H9 (cell line): ENCODE measurements at places on chromosomes 2 and 18. TPM values are rescaled to one million over a fixed set of nuclear protein-coding genes. Genes with fewer than 3 reads are reported as not detected.

DNA sequence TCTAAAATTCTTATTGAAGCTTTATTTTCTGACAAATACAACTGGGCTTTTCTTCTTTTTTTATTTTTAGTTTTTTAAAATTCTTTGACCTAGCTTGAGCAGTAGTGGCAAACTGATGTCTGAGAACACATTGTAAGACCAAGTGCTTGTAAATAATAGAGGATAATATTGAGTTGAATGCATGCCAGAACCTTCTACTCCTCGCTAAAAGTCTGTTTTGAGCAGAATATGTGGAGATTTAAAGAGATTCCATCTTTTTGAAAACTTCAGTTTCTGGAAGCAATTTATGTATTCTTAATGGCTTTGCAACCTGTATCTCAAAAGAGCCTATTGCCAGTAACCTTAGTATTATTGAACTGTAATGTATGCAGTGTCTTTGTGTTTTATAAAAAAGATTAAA, 148.3 kb downstream of the KCNJ3 start:
- H3K4me1 ChIP-seq, result no peaks in the 10 kb centered on the region
- H3K4me3 ChIP-seq, result no peak overlapping the region
- no peaks in the 10 kb centered on the region for H3K27me3 ChIP-seq
- DNase-seq, result no peak
- no peak overlapping the region for H3K27ac ChIP-seq
- no peaks in the 10 kb centered on the region for H3K36me3 ChIP-seq

GRCh38 chr2:103264058-103264768, 502.4 kb downstream of the TMEM182 start:
- DNase-seq, result no peak
- no peak overlapping the region for H3K4me3 ChIP-seq
- H3K27me3 ChIP-seq, result no peaks in the 10 kb centered on the region
- H3K27ac ChIP-seq, result no peak overlapping the region
- H3K36me3 ChIP-seq, result no peaks in the 10 kb centered on the region

IL18RAP gene
- total RNA-seq, result not detected in 2 replicates

DNA sequence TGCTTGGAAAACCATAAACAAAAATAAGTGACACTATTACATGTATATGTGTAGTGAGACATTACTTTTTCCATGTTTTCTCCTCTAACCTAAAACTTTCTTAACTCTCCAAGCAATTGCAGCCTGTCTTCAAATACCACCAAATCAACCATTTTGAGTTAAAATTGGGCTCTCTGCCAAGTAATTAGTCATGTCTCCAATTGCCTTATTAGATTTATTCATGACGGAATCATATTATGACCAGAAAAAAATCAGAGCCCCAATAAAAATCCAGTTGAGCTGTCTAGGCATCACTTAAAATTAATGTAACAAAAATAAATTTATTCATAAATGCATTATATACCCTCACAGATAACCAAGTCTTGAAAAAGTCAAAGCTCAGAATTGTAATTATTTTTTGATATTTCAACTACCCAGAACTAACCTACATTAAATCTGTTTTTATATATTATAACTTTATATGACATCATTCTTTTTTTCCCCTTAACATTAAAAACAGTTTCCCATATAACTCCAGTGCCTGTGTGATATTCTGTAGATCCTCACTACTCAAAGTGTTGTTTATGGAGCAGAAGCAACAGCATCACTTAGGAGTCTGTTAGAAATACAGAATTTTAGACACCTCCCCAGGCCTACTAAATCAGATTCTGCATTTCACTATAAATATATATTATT, 157.0 kb downstream of the ERBB4 start:
- H3K36me3 ChIP-seq, result no peaks in the 10 kb centered on the region
- H3K4me3 ChIP-seq, result no peak overlapping the region
- H3K27me3 ChIP-seq, result no peaks in the 10 kb centered on the region
- H3K27ac ChIP-seq, result no peak overlapping the region
- no peaks in the 10 kb centered on the region for H3K4me1 ChIP-seq

PLEK gene
- not detected in 2 replicates for total RNA-seq

ALPP gene
- total RNA-seq, result 0.15 and 0.20 TPM in 2 replicates

GRCh38 chr2:45862843-45863242, 211.4 kb downstream of the PRKCE start:
- H3K4me3 ChIP-seq, result no peak overlapping the region
- H3K4me1 ChIP-seq, result no peaks in the 10 kb centered on the region
- H3K36me3 ChIP-seq, result no peaks in the 10 kb centered on the region
- no peak for DNase-seq
- H3K27ac ChIP-seq, result no peak overlapping the region

MARCO gene
- total RNA-seq, result not detected in 2 replicates
